EL (cell line): ENCODE measurements at places on chromosomes 16 and 17.

GRCh38 chr16:54942353-54942943 is 11.8 kb downstream of the IRX5 start:
- no peak for DNase-seq

DNA sequence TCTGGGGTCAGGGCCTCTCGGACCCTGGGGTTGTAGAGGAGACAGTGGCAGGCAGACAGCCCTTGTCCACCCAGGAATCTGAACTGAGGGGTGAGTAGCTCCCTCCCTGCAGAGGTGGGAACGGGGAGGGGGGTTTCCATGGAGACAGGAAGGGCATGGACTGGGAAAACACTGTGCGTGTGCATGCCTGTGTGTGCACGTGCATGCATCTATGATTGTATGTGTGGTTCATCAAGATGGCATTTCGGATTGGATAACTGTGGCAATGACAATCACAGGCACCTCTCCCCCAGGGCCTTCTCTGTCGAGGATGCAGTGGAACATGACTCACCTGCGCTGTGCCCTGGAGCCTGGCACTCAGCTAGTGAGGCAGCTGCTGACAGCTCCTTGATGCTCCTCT is 6.1 kb upstream of the CD300C start:
- DNase-seq: peak; percentile 6

GRCh38 chr16:58127033-58127556 is 2.1 kb downstream of the CFAP20 start:
- no peak for DNase-seq

- DNase-seq: no peak
These were observed 12.2 kb downstream of the C1QTNF1 start for GRCh38 chr17:79036181-79036580.

DNA sequence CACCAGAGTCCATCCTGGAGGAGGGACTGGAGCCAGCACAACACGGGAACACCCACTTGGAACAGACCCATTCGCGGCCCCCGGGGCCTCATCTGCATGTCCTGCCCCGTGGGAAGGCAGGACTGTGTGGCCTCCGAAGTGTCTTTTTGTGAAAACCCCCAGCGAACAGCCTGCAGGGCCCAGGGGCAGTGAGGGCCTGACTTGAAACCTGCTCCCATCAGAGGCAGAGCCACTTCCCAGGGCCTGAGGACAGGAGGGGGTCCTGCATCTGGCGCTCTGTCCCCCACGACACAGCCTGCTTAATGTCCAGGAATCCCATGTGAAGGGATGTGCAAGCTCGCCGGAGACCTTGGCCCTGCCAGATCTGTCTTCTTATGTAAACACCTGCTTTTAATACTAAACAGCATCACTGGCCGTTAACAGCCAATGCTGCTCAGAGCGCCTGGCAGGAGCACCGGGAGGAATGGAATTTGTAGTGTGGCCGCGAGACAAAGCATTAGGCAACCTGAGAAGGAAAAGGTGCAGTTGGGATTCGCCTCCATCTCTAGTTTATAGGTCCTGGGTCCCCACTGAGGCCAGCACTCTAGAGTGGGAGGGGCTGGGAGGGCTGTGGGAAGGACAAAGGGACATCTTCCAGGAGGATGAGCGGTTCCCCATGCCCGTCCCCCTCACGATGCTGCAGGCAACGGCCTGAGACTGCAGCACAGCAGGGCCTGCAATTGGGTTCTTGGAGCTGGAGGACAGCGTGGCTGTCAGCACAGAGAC is 9.6 kb upstream of the EVPL start:
- no peak for DNase-seq

- DNase-seq: no peak
These were observed 26.3 kb downstream of the CNTNAP1 start for GRCh38 chr17:42708588-42708987.

DNA sequence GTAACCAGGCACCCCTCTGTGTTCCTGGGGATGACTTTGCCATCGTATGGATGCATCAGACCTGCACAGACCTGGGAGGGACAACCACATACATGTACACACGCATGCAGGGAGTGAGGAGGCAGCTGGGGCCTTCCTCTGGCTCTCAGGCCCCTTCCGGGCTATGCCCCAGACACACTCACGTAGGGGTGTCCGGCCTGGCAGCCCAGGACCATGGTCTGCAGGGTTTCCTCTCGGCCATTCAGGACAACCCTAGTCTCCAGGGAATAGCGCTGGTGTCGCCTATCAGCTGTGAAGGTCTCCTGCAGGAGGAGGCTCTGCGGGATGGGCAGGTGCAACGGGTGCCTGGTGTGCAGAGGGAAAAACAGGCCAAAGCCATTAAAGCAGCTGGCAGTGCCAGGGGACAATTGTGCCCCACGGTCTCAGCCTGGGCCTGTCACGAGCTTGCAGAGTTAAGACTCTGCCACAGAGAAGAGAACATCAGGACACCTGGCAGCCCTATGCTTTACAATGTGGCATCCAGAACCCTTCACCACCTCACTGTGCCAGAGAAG is 101.4 kb downstream of the RMI2 start:
- no peak for DNase-seq

DNA sequence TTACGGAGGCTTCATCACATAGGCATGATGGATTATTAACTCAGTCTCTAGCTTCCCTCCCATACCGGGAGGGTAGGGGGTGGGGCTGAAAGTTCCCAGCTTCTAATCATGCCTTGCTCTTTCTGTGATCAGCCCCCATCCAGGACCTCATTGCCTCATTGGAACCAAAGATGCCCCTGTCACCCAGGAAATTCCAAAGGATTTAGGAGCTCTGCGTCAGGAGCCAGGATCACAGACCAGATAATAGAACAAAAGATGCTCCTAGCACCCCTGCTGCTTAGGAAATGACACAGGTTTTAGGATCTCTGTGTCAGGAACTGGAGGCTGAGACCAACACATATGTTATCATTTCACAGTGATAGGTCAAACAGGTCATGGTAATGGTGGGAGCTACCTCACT is 9.7 kb downstream of the USB1 start:
- peak; percentile 53 for DNase-seq

DNA sequence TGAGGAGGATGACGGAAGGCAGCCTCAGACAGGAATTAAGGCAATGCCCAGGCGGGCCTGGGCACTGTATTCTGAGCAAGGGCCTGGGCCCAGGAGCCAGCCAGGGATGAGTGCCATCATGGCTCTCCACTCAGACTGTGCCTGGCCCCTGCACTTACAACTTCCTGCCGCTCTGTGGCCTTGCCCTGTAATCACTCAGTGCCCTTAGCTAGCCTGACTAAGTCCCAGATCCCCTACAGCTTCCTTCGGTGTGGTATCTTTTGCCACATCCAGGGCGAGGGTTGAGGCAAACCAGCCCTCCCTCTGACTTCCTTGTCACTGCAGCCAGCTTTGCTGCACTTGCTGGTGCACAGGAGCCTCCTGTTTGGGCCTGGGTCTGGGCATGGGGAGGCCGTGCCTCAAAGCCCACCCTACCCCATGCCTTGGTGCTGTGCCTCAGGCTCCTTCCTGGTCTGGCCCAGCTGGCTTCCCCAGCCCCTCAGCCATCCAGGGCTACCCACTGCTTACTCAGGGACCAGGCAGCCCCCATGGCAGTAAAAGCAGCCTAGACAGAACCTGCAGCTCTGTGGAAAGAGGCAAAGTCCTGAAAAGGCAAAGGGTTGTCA is 9.3 kb downstream of the SLC46A1 start:
- no peak for DNase-seq

DNA sequence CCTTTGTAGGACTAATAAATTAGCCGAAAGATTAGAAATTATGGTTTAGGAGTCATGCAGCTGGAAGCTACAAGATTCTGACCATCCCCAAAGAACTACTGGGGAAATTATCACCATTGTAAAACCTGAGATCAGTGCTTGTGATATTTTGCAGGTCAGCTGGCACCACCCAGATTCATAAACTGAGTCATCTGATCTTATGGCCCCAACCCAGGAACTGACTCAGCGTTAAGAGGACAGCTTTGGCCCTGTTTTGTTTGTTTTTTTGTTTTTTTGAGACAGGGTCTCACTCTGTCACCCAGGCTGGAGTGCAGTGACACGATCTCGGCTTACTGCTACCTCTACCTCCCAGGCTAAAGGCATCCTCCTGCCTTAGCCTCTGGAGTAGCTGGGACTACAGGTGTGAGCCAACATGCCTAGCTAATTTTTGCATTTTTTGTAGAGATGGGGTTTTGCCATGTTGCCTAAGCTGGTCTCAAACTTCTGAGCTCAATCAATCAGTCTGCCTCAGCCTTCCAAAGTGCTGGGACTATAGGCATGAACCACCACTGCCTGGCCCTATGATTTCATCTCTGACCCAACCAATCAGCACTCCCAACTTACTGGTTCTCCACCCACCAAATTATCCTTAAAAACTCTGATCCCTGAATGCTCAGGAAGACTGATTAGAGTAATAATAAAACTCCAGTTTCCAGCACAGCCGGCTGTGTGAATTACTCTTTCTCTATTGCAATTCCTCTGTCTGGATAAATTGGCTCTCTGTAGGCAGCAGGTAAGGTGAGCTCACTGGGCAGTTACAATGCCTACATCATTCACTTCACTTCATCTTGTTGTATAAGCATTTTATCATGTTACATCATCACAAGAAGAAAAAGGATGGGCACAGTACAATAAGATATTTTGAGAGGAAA is 79.4 kb upstream of the KSR1 start:
- peak; percentile 63 for DNase-seq

GRCh38 chr16:15575293-15576049 is 67.5 kb downstream of the MARF1 start:
- DNase-seq: no peak

DNA sequence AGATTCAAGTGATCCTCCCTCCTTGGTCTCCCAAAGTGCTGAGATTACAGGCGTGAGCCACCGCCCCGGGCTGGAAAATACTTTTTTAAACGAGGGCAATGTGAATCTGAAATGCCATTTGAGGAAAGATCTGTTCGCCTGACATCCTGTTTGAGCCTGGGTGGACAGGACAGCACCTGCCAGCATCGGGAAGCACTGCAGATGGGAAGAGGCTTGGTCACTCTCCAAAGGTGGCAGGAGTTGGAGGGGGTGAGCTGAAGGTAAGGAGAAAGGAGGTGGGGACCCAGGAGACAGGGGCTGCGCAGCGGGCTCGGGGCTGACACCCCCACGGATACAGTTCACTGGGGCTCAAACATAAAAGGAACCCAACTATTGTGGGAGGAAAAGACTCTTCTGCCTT is 3.9 kb upstream of the BIRC5 start:
- DNase-seq: no peak

DNA sequence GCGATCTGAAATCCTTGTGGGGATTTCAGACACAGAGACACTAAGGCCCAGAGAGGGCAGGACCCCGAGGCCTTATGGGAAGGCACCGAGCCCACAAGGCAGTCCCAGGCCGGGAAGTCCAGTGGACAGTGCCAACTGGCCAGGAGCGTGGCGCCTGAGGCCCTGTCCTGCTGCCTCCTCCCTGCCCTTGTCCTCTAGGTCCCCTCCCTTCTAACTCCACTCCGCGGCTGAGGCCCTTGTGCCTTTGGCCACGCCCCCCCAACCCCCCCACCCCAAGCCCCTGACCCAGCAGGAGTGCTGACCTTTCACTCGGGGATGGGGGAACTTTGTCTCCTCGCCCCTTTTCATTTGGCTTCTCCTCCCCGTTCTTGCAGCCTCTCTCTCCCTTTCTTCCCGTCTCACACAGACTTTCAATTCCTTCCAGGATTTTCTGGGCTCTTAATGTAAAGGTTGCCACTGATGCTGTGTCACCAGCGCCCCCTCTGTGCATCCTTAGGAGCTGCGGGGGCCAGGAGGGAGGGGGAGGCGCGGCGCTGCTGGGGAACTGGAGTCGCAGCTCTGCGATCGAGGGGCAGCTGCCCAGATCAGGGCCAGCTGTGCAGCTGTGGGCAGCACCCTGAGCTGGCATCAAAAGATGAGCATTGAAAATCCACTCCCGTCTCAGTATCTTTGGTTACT is 29.1 kb downstream of the CRHR1 start:
- no peak for DNase-seq

DNA sequence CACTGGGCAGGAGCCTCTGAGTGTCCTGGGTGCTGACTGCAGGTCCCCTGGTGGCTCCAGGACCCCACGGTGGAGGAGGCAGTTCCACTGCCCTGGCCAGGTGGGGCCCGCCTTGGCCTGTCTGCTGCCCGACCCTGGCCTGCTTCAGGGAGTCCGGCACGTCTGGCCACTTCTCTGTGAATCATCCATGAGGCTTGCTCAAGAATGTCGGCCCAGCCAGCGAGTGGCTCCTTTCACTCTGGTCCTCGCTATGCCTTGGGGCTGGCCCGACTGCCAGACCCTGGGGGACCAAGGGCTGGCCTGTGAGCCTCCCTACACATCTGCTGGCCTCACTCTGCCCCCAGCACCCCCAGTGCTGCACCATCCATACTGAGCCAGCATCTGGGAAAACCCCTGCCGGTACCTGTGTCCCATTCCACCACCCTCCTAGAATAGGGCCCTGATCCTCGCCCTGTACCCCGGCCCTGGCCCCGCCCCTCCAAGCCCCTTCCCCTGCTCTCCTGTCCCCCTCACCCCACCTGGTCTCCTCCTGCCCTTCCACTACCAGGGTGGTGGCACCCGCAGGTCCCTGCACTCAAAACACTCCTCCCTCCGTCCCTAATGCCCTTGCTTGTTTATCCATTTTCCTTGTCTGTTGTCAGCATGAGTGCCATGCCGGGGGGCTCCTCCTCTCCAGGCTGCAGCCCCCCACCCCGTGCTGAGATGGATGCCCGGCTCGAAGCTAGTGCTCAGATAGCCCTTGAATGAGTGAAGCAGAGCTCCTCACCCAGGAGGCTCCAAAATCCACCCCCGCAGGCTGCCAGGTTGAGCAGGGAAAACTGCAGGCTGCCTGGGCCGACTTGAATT is 35.5 kb downstream of the ADCY7 start:
- DNase-seq: peak; percentile 83

DNA sequence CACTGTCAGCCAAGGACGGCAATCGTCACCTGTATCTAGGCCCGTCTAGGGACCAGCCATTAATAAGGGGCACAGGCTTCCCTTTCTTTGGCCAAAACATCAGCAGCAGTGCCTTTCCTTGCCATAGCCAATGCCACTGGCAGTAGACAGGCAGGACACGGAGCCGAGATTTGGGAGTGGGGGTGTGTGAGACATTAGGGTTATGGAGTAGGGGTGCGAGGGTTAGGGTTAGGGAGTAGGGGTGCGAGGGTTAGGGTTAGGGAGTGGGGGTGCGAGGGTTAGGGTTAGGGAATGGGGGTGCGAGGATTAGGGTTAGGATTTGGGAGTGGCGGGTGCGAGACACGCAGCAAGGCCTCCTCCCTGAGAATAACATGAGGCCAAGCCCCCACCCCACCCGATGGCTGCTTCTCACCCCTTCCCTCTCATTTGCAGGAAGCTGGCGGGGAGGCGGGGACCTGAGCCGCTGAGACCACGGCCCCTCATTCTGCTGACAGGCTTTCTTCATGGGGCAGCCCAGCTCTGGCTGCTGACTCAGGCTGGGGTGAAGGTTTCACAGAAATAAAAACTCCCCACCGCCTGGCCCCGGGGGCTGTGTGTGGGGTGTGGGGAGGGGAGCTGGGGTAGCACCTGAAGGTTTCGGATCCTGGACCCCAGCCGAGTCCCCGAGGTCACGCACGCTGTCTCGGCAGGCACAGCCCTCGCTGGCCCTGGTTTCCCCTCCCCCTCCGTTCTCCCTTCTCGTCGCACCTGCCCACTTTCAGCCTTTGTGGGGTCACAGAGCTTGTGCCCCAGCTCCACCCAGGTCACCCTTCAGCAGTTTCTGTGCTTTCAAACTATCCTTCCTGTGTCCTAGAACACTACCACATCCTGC is 93.8 kb downstream of the PGS1 start:
- DNase-seq: no peak
